Stomach (tissue), 19 donors: ENCODE measurements at places on chromosomes 7 and 10.

- H3K27ac ChIP-seq: no peak overlapping the region
- no peaks in the 10 kb centered on the region for H3K27me3 ChIP-seq
- H3K4me1 ChIP-seq: peaks cover 14% of the 10 kb centered on the region
- no peak overlapping the region for H3K4me3 ChIP-seq
- DNase-seq: no peak
- H3K36me3 ChIP-seq: no peaks in the 10 kb centered on the region
Observed at GRCh38 chr10:77204171-77204570, 433.4 kb downstream of the KCNMA1 start.

DNA sequence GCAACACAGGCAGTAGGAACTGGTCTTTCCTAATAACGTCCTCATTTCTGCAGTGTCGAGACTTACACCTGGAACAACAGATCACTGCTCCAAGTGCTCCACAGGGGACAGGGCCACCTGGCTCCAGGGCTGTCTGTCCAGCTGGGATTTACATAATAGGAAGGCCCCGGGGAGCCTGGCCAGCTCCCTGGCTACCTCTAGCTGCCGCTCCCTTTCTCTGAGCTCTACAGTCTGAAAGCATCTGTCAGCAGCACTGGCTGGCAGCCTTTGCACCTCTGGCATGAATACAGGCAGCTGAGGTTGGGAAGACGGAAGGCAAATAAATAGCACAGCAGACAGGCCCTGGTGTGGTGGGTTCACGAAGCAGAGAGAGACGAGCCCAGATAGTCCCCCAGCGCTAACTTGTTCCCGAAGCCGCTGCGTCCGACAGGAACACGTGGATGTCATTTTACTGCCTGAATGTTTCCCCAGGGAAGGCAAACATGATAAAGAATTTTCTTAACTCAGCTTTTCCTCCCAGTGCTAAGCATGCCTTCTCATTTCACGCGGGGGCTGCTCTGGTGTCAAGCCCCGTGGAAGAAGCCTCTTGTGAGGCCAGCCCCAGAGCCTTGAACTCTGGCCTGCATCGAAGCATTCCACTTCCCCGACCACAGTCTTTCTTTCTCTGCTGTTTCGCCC, 105.4 kb downstream of the ITIH5 start:
- no peaks in the 10 kb centered on the region for H3K27me3 ChIP-seq
- H3K27ac ChIP-seq: no peak overlapping the region
- peaks cover 37% of the 10 kb centered on the region for H3K4me1 ChIP-seq
- DNase-seq: peak; percentile 50

DNA sequence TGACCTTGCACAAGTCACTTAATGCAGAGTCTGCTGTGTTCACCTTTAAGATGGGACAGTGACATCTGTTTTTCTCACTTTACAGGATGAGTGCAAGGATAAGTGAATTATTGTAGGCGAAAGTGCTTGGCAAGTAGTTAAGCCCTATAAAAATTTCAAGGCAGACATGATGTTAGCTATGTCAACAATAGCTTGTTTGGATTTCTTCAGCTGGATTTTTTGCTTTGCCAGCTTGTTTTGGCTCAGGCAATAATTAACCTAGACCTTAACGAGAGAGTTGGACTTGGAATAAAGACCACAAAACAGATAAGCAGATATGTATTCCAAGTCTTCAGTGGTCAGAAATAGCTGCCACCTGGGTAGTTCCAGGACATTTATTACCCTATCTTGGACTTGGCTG, 255.2 kb downstream of the ARL4A start:
- peak; percentile 52 for DNase-seq
- H3K27ac ChIP-seq: no peak overlapping the region
- no peaks in the 10 kb centered on the region for H3K36me3 ChIP-seq
- H3K4me1 ChIP-seq: peaks cover 6% of the 10 kb centered on the region

DNA sequence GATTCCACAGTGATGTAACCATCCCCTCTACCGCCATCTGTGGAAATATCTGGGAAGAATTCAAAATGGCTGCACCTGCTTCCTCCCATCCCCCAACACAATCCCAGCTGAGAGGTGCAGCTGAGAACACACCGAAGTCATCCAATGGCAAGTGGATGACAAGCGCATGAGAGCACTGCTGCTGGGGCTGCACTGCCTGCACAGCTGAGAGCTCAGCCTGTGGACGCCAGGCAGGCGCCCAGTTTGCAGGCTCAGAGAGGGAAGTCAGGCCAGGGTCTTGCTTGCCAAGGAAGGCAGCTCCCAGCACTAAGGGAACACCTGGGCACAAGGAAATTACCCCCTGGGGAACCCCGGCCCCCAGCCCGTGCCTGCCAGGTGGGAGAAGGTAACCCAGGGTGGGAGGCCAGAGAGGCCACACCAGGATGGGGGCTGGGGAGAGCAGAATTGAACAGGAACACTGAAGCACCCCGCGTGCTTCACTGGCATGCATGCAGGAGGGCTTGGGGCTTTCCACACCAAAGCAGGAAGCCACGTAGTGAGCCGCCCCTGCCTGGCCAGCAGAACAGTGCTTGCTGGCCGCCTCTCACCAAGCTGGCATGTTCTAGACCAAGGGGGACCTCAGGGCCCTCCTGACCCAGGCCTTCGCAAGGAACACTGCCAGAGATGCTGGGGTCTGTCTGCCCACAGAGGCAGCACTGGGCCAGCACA, 46.2 kb downstream of the FAM53B start:
- H3K4me3 ChIP-seq: no peak overlapping the region
- peaks cover 9% of the 10 kb centered on the region for H3K36me3 ChIP-seq
- DNase-seq: no peak
- H3K4me1 ChIP-seq: peaks cover 60% of the 10 kb centered on the region

DNA sequence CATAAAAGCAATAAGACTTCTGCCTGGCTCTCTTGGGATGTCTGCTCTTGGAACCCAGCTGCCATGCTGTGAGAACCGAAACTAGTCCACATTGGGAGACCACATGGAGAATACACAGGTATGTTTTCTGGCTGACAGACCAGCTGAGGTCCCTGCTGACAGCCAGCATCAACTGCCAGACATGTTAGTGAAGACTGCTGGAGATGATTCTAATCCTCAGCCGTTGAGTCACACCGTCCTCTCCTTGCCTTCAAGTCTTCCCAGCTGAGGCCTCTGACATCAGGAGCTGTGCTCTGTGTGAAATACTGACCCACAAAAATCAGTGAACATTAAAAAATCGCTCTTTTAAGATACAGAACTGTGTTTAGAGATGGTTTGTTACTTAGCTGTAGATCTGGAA, 36.9 kb upstream of the AGR2 start:
- no peak for DNase-seq
- H3K4me1 ChIP-seq: no peaks in the 10 kb centered on the region
- H3K27me3 ChIP-seq: no peaks in the 10 kb centered on the region
- H3K27ac ChIP-seq: no peak overlapping the region

GRCh38 chr10:22681783-22682183, 32.6 kb downstream of the PIP4K2A start:
- peaks cover 24% of the 10 kb centered on the region for H3K4me1 ChIP-seq
- no peaks in the 10 kb centered on the region for H3K36me3 ChIP-seq
- peak; percentile 38 for DNase-seq

DNA sequence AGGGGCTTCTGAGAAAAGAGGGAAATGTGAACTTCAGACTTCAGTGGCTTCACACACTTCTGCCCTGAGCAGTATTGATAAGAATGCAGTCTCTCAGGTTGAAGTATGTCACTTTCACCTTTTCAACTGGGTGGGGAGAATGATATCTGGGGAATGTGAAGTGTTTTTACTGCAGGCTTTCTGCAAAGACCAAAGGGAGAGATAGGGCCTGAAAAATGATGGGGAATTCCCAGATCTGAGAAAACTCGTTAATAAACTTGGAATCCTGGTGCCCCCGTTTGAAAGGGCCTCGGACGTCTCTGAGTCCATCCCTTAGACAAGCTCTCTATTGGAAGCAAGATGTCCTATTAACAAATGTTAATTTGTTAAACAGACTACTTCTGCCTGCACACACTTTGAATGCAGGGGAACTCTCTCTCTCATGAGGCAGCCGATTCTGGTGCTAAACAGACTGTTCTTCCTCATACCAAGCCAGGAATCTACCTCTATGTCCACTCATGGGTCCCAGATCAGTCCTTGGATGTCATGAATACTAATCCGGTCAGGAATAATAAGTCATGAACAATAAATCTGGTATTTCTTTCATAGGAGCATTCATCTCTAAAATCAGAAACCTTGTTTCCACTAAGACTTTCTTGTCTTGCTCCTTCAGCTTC, 193.6 kb downstream of the JCAD start:
- H3K4me3 ChIP-seq: no peak overlapping the region
- peak; percentile 46 for DNase-seq
- no peaks in the 10 kb centered on the region for H3K27me3 ChIP-seq
- no peaks in the 10 kb centered on the region for H3K36me3 ChIP-seq
- peaks cover 15% of the 10 kb centered on the region for H3K4me1 ChIP-seq
- H3K27ac ChIP-seq: no peak overlapping the region

- no peaks in the 10 kb centered on the region for H3K27me3 ChIP-seq
- no peak overlapping the region for H3K27ac ChIP-seq
- no peak overlapping the region for H3K4me3 ChIP-seq
- no peaks in the 10 kb centered on the region for H3K4me1 ChIP-seq
- no peak for DNase-seq
- H3K36me3 ChIP-seq: no peaks in the 10 kb centered on the region
Observed at GRCh38 chr7:38160003-38160571, 18.0 kb upstream of the STARD3NL start.

DNA sequence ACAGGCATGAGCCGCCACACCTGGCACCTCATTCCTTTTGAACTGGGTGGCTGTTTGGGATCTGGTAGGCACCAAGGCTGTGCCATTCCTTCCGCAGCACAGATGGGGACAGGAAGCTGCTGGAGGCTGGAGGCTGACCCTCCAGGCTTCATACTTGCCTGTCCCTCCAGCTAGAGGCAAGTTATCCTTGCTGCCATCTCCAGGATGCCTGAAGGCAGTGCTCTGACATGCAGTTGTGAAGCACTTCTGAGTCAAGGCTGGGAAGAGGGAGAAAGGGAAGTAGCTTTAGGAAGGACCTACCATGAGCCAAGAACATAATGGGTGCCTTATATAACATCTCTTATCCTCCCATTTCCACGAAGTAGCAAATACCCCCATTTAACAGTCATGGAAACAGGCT, 9.5 kb downstream of the MARVELD1 start:
- no peaks in the 10 kb centered on the region for H3K36me3 ChIP-seq
- no peak for DNase-seq
- H3K27me3 ChIP-seq: no peaks in the 10 kb centered on the region
- H3K4me3 ChIP-seq: no peak overlapping the region

GRCh38 chr7:55350281-55350680, 14.9 kb upstream of the LANCL2 start:
- DNase-seq: no peak
- H3K4me3 ChIP-seq: no peak overlapping the region
- H3K4me1 ChIP-seq: no peaks in the 10 kb centered on the region
- peaks cover 3% of the 10 kb centered on the region for H3K27me3 ChIP-seq
- H3K36me3 ChIP-seq: no peaks in the 10 kb centered on the region

GRCh38 chr10:71651928-71652327, 67.7 kb downstream of the C10orf105 start:
- DNase-seq: no peak
- H3K36me3 ChIP-seq: no peaks in the 10 kb centered on the region
- no peak overlapping the region for H3K27ac ChIP-seq
- no peaks in the 10 kb centered on the region for H3K27me3 ChIP-seq
- H3K4me1 ChIP-seq: no peaks in the 10 kb centered on the region

DNA sequence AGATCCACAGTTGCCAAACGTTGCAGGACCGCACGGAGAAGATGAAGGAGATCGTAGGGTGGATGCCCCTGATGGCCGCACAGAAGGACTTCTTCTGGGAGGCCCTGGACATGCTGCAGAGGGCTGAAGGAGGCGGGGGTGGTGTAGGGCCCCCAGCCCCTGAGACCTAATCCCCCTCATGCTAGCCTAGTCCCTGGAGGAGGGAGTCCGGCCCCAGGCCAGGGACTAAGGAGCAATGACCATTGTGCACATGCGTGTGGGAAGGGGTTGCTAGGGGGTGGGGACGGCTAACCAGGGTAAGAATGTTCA, 1.5 kb upstream of the PCOLCE start:
- H3K27me3 ChIP-seq: peaks cover 3% of the 10 kb centered on the region
- H3K4me3 ChIP-seq: no peak overlapping the region
- no peak for DNase-seq

DNA sequence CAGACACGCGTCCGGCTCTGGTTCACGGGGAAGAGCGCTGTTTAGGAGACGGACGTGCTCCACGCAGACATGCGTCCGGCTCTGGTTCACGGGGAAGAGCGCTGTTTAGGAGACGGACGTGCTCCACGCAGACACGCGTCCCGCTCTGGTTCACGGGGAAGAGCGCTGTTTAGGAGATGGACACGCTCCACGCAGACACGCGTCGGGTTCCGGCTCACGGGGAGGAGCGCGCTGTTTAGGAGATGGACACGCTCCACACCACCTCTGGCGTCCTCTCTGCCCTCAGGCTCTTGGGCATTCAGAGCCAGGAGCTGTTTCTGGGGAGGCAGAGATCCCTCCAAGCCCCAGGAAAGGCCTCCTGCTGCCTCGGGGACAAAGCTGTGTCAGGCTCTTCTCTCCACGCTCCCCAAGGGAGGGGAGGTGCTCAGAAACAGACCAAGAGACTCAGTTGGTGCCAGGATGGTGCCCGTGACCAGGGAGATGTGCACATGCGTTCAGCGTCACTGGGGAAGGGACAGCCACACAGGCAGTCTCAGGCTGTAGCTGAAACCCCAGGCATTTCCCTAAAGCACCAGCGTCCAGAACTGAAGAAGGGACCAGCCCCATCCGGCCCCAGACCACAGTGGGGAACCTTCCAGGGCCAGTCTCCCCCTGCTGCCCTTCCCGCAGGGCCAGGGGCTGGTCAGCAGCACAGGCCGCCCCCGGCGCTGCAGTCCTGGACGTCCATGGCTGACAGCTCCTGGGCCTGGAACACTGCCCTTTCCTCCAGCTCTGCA, 175.6 kb downstream of the ELFN1 start:
- no peak for DNase-seq
- no peak overlapping the region for H3K4me3 ChIP-seq
- H3K36me3 ChIP-seq: no peaks in the 10 kb centered on the region
- no peaks in the 10 kb centered on the region for H3K4me1 ChIP-seq
- H3K27me3 ChIP-seq: no peaks in the 10 kb centered on the region
- no peak overlapping the region for H3K27ac ChIP-seq

DNA sequence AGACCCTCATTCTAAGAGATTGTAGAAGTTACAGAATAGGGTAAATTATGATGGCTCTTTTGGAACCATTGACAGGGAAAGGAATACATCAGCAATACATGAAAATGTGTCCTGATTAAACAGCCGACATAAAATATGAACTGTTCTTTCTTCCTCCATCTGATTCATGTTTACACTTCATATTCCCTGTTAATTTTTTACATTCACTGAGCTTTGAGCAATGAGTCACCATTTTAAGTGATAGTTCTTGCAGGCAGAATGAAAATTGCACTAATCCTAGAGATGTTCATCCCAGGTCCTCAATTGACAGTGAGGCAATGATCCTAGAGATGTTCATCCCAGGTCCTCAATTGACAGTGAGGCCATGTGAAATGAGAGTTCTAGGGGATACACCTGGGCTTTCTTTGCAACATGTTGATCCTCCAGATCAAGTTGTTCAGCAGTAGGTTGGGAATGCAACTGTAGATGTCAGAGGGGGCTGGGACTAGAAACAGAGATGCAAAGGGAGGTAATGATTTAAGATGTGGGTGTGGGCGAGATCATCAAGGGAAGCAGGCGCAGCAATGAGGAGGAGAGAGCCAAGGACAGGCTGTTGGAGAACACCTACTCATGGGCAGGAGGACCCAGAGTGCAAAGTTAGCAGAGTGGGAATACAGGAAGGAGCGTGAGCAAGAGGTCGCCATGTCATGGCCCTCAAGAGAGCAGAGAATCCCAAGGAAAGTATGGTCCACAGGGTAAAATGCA, 138.7 kb downstream of the ZNF365 start:
- no peak overlapping the region for H3K4me3 ChIP-seq
- H3K36me3 ChIP-seq: no peaks in the 10 kb centered on the region
- H3K27me3 ChIP-seq: no peaks in the 10 kb centered on the region
- H3K27ac ChIP-seq: no peak overlapping the region
- H3K4me1 ChIP-seq: no peaks in the 10 kb centered on the region
- DNase-seq: no peak
